ENCODE measurements at places on chromosomes 1 and 21. TPM values are rescaled to one million over a fixed set of nuclear protein-coding genes. Genes with fewer than 3 reads are reported as not detected.

- DNase-seq, result peak; percentile 40
Observed at GRCh38 chr1:36384542-36385409, 948 bp downstream of the STK40 start.

DNA sequence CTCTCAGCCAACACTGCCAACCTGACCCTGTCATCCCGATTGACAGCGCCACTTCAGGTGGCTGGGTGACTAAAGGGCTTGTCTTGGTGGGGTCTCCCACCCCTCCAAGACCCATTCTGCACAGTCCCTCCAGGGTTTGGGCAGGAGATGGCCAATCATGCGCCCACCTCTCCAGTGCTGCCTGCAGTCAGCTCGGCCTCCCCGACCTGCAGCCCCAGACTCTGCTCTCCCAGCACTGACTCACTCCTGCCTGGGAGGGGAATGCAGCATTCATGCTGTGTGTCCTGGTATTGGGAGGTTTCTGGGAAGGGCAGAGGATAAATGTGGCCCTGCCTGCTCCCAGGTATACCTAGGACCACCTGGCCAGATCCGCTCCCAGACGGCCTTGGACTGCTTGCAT, 9.7 kb downstream of the TMEM81 start:
- DNase-seq, result no peak

GRCh38 chr1:76115171-76115570, 40.6 kb downstream of the ST6GALNAC3 start:
- DNase-seq, result no peak

DNA sequence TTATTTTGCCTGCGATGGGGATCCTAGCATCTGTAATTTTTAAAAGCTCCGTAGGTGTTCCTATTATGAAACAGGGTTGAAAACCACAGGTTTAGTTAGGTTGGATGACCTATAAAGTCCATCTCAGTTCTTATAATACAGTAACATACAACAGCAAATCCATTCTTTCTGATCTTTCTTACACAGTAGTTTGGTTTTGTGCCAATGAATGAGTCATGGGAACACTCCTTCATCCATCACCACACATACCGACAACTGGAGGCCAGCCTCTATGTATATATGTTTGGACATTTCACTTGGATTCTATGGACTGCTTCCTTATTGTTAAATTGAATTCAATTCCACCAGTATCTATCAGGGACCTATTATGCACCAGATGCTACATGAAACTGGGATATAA, 118.4 kb upstream of the L1TD1 start:
- DNase-seq, result peak; percentile 42

GRCh38 chr1:39408641-39409054, 82.8 kb upstream of the BMP8A start:
- peak; percentile 98 for DNase-seq

Gene OR2T33
- total RNA-seq, result not detected

- DNase-seq, result peak; percentile 27
Observed at GRCh38 chr1:40980453-40981121, 1.1 kb downstream of the CTPS1 start.

GRCh38 chr1:155173478-155174323, at the start of gene TRIM46:
TSS of gene TRIM46 (plus strand) at chr1:155173849. CDS start at chr1:155173967, 118 bp downstream.
- DNase-seq, result peak; percentile 57

Gene SPRR4
- not detected for total RNA-seq

GRCh38 chr1:197093226-197093885, 26.3 kb upstream of the F13B start:
- DNase-seq, result no peak

Gene OR2T3
- not detected for total RNA-seq

DNA sequence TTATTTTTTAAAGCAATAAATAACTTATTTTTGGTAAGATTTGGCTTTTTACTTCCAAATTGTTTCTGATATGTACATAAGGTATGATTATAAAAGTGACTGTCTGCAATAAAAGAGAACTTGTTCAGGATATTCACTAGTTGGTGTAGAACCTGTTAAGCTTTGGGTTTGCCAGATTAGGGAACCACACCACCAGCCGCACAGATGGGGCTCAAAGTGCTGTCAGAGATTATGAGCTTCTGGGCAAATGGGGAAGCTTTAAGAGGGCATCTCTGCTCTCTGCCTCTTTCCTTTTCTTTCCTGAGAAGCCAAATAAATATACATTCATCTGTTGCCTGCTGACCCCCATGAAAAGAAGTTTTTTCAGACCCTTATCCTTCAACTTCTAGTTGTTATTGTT, 25.4 kb downstream of the IVNS1ABP start:
- DNase-seq, result no peak

DNA sequence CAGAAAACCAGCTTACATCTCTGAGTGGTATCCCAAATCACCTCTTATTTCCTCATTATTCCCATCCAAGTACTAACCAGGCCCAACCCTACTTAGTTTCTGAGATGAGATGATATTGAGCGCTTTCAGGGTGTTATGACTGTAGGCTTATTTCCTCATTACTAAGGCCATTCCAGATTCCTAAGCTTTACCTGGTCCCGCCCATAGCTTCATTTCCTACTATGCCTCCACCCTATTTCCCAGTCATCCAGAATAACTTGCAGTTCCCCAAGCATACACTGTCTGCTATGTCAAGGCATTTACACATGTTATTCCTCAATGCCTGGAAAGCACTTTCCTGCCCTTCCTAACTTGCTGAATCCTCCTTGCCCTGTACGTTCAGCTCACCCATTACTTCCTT, 79.3 kb upstream of the SPAG17 start:
- no peak for DNase-seq

GRCh38 chr1:18297896-18298648, 182.7 kb upstream of the KLHDC7A start:
- DNase-seq, result peak; percentile 23

DNA sequence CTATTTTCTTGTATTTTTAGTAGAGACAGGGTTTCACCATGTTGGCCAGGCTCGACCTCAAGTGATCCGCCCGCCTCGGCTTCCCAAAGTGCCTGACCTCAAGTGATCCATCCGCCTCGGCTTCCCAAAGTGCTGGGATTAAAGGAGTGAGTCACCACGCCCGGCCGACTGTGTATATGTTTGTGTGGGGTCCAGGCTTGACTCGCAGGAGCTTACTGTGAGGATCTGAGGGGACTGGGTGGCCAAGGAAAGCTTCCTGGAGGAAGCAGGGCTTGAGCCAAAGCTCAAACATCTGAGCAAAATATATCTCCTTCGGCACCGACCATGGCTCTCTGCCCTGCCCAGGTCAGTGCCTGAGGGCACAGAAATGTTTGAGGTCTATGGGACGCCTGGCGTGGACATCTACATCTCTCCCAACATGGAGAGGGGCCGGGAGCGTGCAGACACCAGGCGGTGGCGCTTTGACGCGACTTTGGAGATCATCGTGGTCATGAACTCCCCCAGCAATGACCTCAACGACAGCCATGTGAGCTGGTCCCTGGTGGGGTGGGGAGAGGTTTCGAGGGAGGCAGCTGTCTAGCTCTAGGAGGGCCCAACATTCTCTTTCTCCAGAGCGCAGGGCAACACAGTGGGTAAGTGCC, 10.5 kb downstream of the PADI3 start:
- peak; percentile 96 for DNase-seq

Gene DNAJC8
- 127 TPM for total RNA-seq

Gene GNG12
- total RNA-seq, result 110 TPM

GRCh38 chr1:240109130-240109529, 17.4 kb downstream of the FMN2 start:
- no peak for DNase-seq

Gene KIAA1614
- total RNA-seq, result 59.9 TPM

DNA sequence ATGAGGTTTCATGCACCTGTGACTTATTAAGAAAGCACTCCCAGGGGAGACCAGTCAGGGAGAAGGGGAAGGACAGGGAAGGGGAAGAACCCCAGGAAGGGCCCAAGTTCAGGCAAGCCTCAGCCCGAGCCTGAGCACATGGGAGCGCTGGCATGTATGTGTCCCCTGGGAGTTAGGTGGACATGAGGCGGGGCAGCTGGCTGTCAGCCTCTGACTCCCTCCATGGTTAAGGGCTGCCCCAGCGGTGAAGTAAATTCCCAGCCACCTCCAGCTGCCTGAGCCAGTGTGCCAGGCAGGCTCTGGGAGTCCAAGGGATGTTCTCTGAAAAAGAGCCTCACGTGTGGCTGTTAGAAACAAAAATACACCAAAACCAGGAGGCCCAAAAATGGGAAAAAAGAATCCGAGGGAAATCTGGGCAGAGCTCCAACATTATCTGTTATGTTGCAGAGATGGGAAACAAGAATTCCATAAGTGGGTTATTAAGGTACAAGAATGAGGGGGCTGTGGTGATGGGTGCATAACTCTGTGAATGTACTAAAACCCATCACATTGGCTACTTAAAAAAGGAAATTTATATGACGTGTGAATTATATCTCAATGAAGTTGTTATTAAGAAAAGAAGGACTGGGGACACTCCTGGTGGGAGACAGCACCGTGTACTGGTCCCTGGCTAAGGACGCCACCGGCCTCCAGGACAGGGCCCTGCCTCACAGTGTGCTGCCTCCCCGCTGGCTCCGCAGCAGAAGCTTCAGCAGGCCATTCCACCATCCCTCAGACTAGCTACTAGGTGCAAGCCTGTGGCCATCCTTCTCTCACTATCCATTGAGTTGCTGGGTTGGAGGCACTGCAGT, 18.7 kb downstream of the DMRTB1 start:
- peak; percentile 28 for DNase-seq

DNA sequence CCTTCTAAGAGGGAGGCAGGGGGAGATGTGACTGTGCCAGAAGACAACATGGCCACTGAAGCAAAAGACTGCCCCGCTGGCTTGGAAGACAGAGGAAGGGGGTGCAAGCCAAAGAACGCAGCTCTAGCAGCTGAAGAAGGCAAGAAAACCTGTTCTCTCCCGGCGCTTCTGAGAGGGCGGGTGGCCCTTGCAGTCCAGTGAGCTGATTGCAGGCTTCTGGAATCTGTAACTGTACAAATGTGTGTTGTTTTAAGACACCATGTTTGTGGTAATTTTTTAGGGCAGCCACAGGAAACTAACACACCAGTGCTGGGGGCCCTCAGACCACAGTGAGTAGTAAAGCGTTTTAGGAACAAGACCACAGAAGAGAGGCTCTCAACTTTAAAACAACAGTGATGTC, 47.0 kb downstream of the CD46 start:
- no peak for DNase-seq

Gene NHLH1
- 1.4 TPM for total RNA-seq

Gene OR2M3
- total RNA-seq, result not detected

DNA sequence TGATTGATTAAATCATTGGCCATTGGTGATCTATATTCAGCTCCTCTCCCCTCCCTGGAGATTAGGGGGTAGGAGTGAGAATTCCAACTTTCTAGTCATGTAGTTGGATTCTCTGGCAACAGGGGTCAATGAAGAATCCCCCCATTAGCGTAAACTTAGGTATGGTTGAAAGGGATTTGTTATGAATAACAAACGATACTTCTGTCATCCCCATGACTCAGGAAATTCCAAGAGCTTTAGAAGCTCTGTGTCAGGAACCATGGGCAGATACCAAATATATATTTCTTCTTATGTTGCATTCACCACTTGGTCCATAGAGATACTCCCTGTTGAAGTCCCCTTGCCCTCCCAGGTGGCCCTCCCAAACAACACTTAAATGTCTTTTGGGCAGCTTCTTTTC, 124.5 kb downstream of the DNM3 start:
- DNase-seq, result no peak

- no peak for DNase-seq
Observed at GRCh38 chr1:101300916-101301315, 64.1 kb downstream of the S1PR1 start.

Gene TNNI3K
- not detected for total RNA-seq

Gene SYT11
- 6.8 TPM for total RNA-seq

DNA sequence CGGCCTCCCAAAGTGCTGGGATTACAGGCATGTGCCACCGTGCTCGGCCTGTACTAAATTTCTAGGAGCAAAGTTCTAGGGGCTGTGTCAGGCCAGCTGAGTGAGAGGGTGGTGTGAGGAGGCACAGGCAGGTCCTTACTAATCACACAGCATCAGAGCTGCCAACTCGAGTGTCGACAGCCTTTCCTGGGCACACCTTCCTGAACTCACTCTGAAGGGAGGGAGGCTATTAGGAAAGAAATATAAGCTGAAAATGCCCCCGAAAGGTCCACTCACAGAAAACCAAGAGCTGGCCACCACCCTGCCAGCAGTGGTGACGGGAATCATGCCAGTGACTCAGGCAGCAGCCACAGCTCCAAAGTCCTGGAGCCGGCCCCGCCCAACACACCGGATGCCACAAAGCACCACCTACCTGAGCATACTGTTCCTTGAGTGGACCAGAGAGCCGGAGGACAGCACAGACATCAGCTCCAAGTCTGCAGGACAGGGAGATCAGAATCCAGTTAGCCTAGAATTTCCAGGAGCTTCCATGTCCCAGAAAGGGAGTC, 4.5 kb downstream of the PMVK start:
- DNase-seq, result no peak

Gene OR2L5
- total RNA-seq, result not detected

Gene OTUD7B
- total RNA-seq, result 13.1 TPM

Gene CD34
- 0.36 TPM for total RNA-seq

DNA sequence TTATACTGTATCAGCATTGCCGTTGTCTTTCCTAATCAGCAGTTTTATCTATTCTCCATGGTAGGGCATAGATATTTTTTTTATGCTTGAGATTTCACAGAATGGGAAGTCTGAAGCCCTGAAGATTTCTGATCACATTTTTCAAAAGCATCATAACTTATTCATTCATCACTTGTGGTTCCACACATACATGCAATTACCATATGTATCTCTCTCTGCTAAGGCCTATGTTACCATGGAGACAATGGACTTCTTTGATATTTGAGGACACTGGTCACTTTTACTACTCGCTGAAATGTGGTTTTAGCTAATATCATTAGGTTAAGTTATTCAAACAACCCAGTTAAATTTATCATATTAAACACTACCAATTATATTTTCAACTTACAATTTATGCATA, 1827.0 kb downstream of the MRPL39 start:
- no peak for DNase-seq

Gene FLG
- total RNA-seq, result 0.04 TPM
